Gastroesophageal sphincter (tissue), 4 donors: ENCODE measurements at places on chromosomes 7 and 10. TPM values are rescaled to one million over a fixed set of nuclear protein-coding genes. Genes with fewer than 3 reads are reported as not detected.
A peak's percentile ranks its signal among the peaks of the same experiment; 100 is the strongest.

GRCh38 chr10:70939441-70940003 lies 51.2 kb upstream of the PCBD1 start:
- no peaks in the 10 kb centered on the region for H3K4me1 ChIP-seq
- peaks cover 7% of the 10 kb centered on the region for H3K27me3 ChIP-seq
- no peak overlapping the region for H3K4me3 ChIP-seq
- ATAC-seq = no peak
- H3K36me3 ChIP-seq = no peaks in the 10 kb centered on the region

DNA sequence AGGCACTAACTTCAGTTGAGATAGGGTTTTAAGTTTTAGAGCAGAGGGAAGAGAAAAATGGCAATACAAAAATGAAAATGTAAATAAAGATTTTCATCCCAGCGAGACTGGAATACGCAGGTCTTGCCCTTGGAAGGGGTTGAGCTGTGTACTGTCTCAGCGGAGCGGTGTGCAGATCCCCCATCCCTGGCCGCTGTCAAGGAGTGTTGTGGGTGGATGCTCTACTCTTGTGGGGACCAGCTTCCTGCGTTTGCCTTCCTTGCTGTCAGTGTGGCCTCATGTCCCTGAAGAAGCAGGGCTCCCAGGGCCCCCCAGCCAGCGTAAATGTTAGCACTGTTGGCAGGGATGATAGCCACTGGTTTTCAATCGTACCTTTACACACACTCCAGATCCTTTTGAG lies 249.7 kb upstream of the PITRM1 start:
- no peaks in the 10 kb centered on the region for H3K36me3 ChIP-seq
- no peaks in the 10 kb centered on the region for H3K27me3 ChIP-seq
- H3K4me1 ChIP-seq = peaks cover 13% of the 10 kb centered on the region
- H3K4me3 ChIP-seq = no peak overlapping the region

DNA sequence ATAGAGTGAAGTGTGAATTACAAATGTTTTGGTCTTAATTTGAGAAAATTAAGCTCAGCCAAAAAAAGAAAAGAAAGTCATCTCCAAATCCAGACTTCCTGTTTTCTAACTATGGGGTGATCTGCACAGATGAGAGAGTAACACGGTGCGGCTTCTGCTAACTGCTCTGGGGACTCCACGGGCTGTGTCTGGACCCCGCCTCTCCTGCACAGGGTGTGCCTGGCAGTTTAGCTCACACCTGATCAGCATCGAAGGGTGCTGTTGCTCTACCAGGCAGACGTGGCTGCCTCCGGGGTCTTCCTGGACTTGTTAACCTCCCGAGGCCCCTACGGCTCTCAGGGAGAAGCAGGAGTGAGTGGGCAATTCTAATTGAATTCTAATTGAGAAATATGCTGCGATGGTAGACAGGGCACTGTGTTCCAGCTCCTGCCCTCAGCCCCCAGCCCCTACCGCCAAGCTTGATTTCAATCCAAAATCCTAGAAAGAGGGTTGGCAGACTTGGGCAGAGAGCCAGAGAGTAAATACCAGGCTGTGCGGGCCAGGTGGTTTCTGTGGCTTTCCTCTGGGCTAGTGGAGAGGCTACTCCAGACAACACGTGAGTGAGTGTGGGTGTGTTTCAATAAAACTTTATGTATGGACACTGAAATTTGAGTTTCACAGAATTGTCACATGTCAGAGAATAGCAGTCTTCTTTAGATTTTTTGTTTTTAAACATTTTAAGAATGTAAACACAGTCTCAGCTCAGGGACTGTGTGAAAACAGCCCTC lies 13.4 kb downstream of the SHH start:
- H3K36me3 ChIP-seq = no peaks in the 10 kb centered on the region
- ATAC-seq = no peak
- H3K4me3 ChIP-seq = no peak overlapping the region
- no peak overlapping the region for H3K27ac ChIP-seq
- peaks cover 89% of the 10 kb centered on the region for H3K27me3 ChIP-seq

Gene UNCX
- total RNA-seq = not detected

DNA sequence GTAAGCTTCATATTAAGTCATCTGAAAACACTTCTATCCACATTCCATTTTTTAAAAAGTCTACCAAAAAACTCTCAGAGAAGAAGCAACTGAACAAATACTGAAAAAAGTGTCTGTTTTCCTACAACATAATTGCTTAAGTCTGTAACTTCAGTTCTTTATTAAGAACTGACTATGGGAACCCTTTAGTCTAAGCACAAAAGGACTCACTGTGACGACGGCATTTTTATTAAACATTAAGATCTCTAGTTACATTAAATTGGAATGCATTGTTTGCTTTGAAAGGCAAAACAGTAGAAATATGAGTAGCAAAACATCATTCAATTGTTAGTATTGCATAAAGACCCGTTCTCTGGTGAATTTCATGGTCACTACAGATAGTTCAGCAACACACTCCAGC lies 5.8 kb upstream of the FAM3C start:
- no peaks in the 10 kb centered on the region for H3K4me1 ChIP-seq
- no peak overlapping the region for H3K27ac ChIP-seq
- no peaks in the 10 kb centered on the region for H3K36me3 ChIP-seq
- H3K4me3 ChIP-seq = no peak overlapping the region

DNA sequence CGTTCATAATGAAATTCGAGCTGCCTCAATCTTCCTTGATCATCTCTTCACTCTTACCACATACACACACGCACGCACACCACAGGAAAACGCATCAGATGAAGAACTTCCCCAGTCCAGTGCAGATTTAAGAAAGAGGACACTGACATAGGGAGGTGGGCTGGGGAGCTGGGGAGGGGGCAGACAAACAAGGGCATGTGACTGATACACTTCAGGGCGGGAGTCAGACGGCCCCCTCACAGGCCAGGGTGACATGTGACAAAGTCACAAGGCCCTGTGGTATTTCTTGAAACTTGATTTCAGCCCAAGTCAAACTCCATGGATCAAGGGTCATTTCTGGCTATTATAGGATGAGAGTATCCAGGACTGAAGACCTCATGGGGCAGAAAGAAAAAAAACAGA lies 82.6 kb downstream of the KCNMA1 start:
- no peak for ATAC-seq
- no peaks in the 10 kb centered on the region for H3K27me3 ChIP-seq
- no peaks in the 10 kb centered on the region for H3K36me3 ChIP-seq

Gene ACBD7
- not detected for total RNA-seq

GRCh38 chr10:43407148-43407575 lies 1.8 kb downstream of the HNRNPF start:
- H3K27me3 ChIP-seq = no peaks in the 10 kb centered on the region
- H3K4me1 ChIP-seq = peaks cover 56% of the 10 kb centered on the region
- ATAC-seq = peak; percentile 23

Gene ACHE
- total RNA-seq = 3.6 TPM

- no peaks in the 10 kb centered on the region for H3K36me3 ChIP-seq
- peak within 1 kb of the TSS; percentile 97 for H3K27ac ChIP-seq
- peak; percentile 93 for ATAC-seq
- H3K4me3 ChIP-seq = peak within 1 kb of the TSS; percentile 54
- H3K4me1 ChIP-seq = peaks cover 41% of the 10 kb centered on the region
These were observed at the start of gene RHOBTB1 for GRCh38 chr10:60944058-60944909. RHOBTB1 (minus strand) TSS chr10:60944185; CDS start chr10:60911542, 32,643 bp downstream.

Gene TPST1
- total RNA-seq = 25.3 TPM

Gene KCNH2
- 63.8 TPM for total RNA-seq

Gene SLC16A9
- 1.7 TPM for total RNA-seq

GRCh38 chr7:100091411-100092181 lies 2.8 kb downstream of the COPS6 start:
- no peak overlapping the region for H3K27ac ChIP-seq
- no peaks in the 10 kb centered on the region for H3K27me3 ChIP-seq
- H3K4me1 ChIP-seq = peaks cover 16% of the 10 kb centered on the region
- H3K4me3 ChIP-seq = no peak overlapping the region
- ATAC-seq = no peak

DNA sequence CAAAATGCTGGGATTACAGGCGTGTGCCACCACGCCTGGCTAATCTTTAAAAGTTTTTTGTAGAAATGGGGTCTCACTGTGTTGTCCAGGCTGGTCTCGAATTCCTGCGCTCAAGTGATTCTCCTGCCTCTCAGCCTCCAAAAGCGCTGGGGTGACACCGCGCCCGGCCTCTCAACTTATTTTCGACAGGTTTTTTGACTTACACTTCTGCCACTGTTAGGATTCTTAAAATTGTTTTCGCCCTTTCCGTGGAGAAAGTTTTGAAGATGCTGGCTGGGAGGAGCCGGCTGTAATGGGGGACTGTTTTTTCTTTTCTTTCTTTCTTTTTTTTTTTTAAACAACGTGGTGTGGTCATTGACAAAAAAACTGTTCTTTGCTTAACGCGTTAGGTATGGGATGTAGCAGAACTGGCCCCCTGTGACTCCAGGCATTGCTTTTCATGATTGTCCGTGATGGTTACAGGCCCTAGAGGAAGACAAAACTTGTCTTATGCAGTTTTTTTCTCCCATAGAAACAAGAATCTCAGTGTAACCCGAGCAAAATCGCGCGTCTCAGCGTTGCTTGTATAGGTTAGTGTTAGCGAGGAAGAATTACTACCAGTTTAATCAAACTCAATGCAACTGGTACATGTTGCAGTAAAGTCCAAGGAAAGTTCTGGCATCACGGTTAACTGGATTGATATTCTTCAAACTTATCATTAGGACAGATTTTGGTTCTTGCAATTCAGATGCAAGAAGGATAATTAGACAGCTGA lies 72.2 kb downstream of the DAGLB start:
- peaks cover 10% of the 10 kb centered on the region for H3K36me3 ChIP-seq
- H3K27ac ChIP-seq = peak overlapping the region; percentile 98
- H3K4me1 ChIP-seq = peaks cover 21% of the 10 kb centered on the region
- peak overlapping the region; percentile 80 for H3K4me3 ChIP-seq

DNA sequence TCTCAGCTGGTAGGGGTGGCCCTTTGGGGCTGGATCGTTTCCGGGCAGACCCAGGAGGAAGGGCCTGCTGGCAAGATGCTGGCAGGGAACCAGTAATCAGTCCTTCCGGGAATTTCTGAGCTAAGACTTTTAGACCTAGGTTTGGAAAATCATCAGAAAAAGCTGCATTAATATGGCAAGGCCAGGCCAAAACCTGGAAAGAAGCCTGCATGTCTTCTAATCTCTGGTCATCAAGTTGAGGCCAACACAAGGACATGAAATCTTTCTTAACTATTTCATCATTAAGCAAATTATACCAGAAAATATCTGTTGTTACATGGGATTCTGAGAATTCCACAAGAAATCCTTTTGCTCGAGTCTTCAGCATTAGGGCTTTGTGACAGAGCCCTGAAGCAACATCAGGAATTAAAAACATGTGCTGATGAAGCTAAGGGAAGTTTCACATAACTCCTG lies 19.9 kb downstream of the CPA1 start:
- ATAC-seq = peak; percentile 73
- H3K27me3 ChIP-seq = no peaks in the 10 kb centered on the region
- H3K27ac ChIP-seq = no peak overlapping the region
- no peak overlapping the region for H3K4me3 ChIP-seq
- no peaks in the 10 kb centered on the region for H3K4me1 ChIP-seq

DNA sequence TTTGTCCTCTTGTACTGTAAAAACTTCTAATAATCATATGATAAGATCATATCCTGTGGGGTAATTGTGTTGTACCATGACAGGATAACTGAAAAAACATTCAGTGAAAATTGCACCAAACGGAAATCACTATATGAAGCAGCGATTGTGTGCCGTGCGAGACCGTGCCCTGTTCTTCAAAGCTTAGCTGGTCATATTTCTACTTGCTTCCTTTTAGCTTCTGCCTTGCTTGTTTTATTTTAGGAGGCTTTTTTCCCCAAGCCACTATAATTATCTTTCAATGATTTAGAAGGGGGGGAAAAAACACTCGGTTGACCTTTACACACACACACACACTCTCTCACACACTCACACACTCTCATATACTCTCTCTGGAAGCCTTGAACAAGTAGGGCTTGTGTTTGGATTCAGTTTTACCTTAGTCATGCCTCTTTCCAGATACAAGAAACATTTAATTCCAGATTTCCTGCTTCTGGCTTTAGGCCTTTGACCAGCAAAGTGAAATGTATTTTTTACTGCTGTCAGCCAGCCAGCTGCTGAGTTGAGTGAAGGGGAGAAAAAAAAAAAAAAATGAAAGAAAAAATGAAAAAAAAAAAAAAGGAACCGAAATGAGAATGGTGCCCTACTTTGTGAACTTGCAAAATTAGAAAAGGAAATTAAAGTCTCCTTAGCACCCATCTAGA lies 181.4 kb downstream of the ARID5B start:
- no peaks in the 10 kb centered on the region for H3K27me3 ChIP-seq
- peaks cover 39% of the 10 kb centered on the region for H3K36me3 ChIP-seq

Gene EPO
- not detected for total RNA-seq

Gene RTKN2
- total RNA-seq = not detected

- no peak overlapping the region for H3K27ac ChIP-seq
- no peak for ATAC-seq
These were observed 31.1 kb downstream of the SCART1 start for GRCh38 chr10:133484818-133485217.

Gene SFTPA2
- not detected for total RNA-seq

DNA sequence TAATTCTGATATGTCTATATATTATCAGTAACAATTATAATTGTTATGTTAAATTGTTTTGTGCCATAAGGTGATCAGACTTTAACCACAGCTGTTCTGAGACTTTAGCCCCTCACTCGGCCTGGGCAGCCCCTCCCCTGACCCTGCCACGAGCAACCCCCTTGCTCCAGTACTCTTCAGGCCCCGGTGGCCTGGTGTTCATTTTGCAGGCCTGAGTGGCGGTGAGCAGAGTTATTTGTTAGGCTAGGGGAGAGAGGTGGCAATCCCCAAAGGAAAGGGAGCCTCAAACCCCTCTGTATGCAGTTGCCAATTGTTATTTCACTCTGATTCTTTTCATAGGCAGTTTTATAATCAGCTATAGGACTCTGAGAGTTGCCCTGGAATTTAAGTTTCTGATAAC lies 22.9 kb upstream of the CREB3L2 start:
- ATAC-seq = no peak
- no peak overlapping the region for H3K27ac ChIP-seq
- H3K4me3 ChIP-seq = no peak overlapping the region
- H3K36me3 ChIP-seq = no peaks in the 10 kb centered on the region
- H3K27me3 ChIP-seq = no peaks in the 10 kb centered on the region

DNA sequence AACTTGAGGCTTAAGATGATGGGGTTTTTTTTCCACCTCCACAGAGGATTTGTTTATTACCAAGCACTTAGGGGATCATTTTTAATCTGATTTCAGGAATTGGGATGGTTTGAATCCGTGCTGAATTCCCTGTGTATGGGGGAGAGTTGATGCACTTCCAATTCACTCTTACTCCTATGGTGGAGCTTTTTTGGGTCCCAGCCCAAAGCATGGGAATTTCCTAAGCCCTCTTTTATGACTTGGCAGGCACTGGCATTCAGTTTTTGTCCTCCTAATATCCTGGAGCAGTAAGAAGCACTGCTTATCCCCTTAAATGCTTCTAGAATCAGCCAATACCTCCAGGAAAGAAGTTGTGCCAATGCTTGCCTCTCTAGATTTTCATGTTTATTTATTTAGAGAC lies 78.7 kb downstream of the HYCC1 start:
- no peaks in the 10 kb centered on the region for H3K27me3 ChIP-seq
- no peak overlapping the region for H3K4me3 ChIP-seq
- H3K4me1 ChIP-seq = no peaks in the 10 kb centered on the region
- no peak for ATAC-seq
- H3K36me3 ChIP-seq = no peaks in the 10 kb centered on the region

Gene IFIT1
- total RNA-seq = 14.5 TPM
